ENCODE measurements at places on chromosomes 12 and 14.

- DNase-seq = no peak
Observed at GRCh38 chr12:49956663-49957569, 4.8 kb upstream of the AQP5 start.

DNA sequence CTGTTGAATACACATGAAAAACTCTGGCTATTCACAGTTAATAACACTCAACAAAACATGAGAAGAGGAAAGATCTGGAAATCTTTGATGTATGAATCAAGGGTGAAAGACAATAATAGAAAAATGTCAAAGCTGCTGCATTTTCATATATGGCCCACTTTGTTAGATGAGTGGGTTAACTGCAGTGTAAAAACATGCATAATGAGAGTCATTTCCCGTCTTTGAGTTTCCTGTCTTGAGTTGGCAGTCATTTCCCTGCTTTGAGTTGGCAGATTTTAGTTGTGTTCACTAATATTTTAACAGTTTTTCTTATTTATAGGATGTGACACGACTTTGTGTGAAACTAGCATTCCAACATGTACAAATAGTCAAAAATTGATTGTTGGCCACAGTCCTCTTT lies 87.9 kb upstream of the PTPRQ start:
- DNase-seq = no peak

DNA sequence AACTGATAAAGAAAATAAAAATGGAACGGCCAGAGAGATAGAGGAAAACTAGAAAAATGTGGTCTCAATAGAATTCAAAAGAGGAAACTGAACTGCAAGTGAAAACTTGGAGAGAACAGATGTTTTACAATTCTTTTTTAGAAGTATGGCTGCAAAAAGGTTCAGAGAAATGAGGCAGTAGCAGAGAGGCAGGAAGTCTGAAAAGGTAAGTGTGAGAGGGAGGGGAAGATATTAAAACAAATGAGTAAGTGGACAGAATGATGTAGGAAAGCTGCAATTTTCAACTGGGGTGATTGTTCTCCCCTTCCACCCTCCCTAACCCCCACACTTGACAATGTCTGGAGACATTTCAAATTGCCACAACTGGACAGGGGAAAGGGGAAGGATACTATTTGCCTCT lies 12.9 kb downstream of the BTBD7 start:
- no peak for DNase-seq

DNA sequence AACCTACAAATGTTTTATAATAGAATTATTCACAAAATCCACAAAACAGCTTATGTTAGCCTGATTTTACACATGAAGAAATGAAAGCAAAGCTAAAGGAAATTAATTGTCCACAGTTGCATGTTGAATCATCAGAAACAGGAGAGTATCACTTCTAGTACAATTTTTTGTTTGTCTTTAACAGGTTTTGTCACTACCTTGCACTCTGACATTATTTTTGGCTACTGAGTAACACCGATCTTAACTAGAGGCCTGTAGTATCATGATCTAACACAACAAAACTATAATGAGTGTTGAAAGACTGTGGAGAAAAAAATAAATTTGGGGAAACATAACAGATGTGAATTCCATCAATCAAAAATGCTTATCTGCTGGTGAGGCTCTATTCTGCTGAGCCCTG lies 60.1 kb downstream of the TAOK3 start:
- DNase-seq = no peak

DNA sequence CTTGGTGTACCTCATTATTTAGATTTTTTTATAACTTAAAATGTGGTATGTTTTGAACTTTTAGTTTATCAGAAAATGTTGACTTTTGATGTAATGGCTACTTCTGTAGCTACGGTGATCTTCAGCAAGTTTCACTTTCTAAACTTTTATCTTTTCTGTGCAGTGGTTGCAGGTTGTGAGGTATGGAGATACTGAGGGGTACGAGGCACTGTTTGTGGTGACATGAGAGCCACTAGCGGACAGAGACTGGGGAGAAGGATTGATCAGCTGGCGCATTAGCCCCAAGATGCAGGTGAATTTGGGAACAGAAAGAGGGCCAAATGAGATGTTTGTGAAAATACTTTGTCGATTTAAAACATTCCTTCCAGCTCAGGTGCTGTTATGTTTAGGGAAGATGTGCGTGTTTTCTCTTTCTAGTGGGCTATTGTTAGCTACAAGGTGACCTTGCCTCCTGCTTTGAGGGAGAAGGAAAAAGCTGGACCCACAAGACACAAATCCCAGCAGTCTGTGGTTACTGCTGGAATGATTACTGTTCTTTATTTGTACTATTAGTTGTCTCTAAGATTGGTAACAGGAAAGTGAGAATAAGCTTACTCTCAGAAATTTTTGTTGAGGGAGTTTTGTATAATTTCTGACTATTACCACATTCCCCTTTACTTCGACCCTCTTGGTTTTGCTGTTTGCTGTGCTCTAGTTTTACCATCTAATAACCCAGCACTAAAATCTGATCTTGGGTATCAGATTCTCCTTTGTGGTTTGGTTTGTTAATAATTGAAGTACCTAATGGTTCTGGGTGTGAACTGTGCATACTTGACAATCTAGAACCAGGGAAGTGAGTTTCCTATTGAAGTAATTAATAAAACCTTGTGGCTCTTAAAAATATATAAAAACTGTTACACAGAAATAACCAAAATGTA lies 61.7 kb downstream of the FBXO34 start:
- DNase-seq = no peak

DNA sequence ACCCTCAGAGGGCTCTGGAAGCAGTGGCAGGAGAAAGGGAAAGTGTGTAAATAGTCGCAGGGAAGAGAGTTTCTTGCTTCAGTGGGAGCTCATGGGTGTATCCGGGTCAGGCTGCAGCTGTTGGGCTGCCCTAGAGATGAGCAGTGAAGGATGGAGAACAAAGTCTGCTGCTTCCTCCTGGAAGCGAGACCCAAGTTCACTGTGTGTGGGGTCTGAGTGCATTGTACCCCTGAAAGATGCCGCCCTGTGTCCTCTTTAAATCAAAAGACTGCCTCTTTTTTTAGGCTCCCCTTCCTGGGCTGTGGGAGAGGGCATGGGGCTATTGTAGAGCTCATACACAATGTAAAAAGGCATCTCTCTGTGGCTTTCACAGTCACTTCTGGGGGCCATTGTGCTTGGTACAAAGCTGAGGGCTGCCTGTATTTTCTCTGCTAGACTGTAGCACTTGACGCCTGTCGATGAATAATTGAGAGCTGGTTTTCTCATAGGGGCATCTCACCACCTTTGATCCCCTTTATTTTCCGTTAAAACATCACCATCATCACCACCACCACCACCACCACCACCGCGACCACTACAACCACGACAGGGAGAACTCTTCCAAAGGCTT lies 16.7 kb downstream of the CHST11 start:
- DNase-seq = no peak

GRCh38 chr12:126182619-126183236 lies 1117.5 kb downstream of the AACS start:
- no peak for DNase-seq

DNA sequence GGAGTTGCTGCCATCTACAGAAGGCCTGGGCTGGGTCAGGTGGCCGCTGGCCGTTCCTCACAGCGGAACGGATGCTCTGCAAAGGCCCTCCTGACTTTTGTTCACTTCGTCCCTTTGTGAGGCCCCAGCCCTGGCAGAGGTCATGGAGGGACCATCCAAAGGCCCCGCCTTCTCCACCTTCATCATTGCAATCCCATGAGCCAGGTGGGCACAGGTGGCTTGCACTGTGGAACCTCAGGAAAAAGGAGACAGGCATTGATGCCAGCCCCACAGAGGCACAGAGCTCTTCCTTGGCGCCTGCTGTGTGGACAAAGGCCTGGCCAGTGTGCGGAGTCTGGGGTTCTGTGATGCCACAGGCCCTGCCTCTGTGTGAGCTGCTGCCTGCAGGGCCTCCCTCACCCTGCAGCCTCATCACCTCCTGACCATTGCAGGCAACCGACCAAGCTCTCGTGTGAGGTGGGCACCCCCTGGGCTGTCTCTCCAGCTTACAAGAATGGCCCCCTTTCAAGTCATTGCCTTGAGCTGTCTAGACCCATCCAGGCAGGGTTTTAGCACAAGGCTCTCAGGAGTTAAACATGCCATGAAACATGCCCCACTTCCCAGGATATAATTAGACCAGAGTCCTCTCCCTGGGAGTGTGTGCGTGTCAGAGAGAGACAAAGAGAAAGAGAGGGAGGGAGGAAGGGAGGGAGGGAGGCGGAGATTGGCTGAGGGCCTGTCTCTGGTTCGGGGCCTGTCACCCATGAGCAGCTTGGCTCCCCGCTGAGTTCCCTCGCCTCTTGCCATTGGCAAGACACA lies 19.3 kb downstream of the NFKBIA start:
- DNase-seq = peak; percentile 70

DNA sequence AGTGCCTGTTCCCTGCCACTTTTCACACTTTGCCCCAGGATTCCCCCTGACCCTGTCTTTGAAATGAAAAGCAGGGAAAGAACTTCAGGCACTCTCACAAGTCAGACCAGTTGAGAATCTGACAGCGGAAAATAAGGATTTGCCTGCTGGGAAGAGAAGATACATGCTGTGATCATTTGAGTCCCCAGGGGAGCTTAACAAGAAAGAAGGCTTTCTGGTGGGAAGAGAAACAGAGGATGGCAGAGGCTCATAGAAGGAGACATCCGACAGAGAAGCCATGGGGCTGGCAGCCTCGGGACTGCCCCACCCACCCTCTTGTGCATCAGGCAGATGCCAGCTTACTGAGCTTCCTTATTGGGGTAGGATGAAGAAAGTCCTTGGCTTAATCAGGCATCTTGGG lies 11.9 kb downstream of the TTC9 start:
- DNase-seq = no peak

DNA sequence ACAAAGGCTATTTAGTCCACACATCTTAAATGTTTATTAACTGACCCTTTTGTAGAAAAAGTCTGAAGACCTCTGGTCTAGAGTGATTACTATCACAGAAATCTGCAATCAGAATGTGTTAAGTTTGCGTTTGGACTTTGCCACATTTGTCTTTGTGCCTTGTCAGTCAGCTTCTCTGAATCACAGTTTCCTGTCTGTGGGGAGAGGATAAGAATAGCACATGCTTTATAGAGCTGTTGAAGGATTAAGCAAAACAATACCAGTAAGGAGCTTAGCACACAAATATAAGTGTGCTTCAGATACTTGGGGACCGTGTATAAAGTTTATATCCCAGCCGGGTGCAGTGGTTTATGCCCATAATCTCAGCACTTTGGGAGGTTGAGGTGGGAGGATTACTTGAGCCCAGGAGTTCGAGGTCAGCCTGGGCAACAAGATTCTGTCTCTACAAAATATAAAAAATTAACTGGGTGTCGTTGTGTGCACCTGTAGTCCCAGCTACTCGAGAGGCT lies 63.0 kb upstream of the BTG1 start:
- no peak for DNase-seq

DNA sequence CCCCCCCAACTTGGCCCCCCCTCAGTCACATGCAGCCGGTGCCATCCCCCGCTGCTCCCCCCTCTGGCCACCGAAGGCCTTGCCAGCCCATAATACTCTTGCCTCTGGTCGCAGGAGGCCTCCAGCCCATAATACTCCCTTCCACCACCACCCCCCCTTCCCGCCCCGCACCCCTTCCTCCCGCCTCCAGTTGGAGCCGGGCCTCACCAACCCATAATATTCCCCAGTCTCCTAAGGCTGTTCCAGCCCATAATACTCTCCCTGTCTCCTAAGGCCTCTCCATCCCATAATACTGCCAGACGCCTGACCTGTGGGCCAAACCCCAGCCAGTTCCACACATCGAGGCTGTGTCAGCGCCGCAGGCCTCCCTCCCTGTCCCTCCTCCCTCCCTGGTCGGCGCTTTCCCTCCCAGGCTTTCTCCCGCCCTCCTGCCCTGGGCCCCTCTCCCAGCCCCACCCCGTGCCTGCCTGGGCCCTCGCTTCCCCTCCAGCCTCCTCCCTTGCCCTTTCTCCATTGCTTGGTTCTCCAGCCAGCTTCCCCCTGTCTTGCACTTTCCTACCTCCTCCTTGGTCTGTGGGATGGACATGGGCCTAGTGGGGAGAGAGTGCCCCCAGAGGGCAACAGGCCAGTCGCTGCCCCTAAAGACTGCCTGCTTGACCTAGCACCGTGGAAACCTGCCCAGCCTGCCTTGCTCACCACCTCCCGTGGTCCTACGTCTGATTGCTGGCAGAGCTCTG lies 6.8 kb upstream of the CHD4 start:
- DNase-seq = peak; percentile 98

- no peak for DNase-seq
Observed at GRCh38 chr14:30153717-30154116, 226.1 kb upstream of the PRKD1 start.
